ENCODE measurements at places on chromosomes 4 and X.

DNA sequence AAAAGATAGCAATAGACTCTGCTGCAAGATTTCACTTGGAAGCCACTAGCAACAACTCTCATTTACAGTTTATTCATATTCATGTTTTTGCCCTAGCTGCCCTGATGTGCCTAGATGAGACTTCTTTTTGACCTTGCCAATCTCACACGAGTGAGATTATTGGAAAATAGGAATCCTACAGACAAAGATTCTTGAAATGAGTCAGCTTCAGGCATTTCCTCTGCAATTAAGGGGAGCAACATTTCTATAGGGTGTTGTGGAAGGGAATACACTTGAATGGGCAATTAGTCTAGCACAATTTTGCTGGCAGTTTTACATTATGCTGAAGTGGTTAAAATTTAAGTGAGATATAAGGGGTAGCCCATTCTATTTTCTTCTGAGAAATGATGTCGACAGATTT, 217.0 kb upstream of the FAT4 start:
- no peak for DNase-seq

DNA sequence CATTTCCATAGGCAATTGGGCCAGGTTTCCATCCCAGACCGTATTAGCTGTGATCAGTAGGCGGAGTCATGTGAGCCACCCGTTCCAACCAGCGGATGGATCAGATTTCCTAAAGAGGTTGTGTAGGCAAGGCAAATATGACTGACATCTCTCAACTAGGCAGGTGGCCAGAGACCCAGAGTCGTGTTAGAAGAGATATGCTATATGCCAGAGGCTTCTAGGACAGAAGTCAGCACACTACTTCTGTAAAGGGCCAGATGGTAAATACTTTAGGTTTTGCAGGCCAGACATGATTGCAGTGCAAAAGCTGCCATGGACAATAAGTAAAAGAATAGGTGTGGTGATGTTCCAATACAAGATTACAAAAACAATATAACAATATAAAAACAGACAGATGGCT, 788.4 kb downstream of the RPA4 start:
- DNase-seq = no peak

DNA sequence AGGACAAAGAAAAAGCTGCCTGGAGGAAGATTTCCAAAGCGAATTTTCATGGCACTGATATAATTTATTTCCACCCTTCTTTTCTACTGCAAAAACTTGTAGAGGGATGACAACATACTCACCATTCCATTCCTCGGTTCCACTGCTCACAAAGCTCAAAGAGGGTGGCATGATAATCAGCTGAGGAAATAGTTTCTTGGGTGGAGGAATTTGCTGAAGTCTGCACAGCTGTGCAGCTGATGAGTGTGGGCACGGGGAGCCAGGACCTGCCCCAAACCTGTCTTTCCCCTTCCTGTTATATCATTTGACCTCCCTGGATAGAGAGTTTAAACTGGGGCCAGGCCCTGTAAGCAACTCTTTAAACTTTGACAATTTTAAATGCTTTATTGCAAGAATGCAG, 160.6 kb downstream of the PACRGL start:
- no peak for DNase-seq

- no peak for DNase-seq
Measured at GRCh38 chrX:44314259-44314734, 29.2 kb downstream of the EFHC2 start.

Measured in stimulated activated CD4-positive, alpha-beta T cell treated with anti-CD3 and anti-CD28 coated beads, Interleukin-12 subunit alpha, Interleukin-12 subunit beta, amount 100 ng/mL, for 24 hours (primary cell).